ENCODE measurements at places on chromosomes 7 and 10.

GRCh38 chr7:56019501-56019900, 31.7 kb downstream of the PSPH start:
- DNase-seq, result no peak

DNA sequence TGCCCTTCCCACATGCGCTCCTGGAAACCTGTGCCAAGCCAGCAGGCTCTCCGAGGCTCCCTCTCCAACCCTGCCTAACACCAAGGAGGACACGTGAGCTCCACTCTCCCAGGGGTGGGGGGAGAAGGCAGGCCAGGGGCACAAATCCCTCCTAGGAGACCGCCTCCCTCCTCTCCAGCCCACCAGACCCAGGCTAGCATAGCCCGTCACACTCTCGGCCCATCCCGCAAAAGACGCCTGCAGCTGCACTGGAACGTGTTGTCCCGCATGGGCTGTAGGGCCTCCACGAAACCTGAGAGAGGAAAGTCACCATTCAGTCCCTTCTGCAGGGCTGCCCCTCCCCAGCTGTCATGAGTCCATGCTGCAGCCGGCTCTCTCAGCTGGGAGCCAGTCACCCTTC, 126.3 kb downstream of the MAD1L1 start:
- no peak for DNase-seq

DNA sequence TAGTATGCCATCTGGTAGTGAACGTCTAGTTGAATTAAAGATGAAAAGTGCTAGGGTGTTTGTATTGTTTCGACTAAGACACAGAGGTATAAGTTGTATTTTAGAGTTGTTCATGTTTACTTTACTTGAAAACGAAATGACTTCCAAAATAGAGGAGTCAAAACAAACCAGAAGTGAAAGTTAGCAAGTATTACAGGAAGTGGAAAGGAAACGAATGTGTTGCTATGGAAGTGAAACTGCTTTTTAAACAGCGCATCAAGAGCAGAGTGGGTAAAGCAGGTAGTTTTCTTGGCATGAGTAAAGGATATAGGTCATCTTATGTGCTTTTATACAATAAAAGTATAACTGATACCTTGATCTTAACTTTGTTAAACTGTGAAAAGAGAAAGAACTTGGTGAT, 20.0 kb upstream of the GALNTL5 start:
- DNase-seq, result no peak

DNA sequence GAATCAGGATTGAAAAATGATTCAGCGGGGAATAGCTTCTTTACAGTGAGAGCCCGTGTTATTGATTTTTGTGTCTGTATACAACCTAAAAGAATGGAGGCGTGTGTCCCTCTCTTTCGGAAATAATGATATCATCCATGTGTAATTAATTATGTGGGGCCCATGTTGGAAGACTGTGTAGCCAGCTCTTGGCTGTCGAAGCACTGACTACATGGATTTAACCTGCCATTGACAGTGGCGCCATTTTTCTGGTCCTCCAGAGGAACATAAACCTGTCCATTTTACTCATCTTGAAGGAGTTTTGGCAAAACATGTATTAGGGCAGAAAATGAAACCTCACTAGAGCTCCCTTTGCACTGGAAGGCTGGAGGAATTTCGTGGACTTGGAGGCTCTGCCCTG, 119.6 kb downstream of the ITIH5 start:
- DNase-seq, result no peak

DNA sequence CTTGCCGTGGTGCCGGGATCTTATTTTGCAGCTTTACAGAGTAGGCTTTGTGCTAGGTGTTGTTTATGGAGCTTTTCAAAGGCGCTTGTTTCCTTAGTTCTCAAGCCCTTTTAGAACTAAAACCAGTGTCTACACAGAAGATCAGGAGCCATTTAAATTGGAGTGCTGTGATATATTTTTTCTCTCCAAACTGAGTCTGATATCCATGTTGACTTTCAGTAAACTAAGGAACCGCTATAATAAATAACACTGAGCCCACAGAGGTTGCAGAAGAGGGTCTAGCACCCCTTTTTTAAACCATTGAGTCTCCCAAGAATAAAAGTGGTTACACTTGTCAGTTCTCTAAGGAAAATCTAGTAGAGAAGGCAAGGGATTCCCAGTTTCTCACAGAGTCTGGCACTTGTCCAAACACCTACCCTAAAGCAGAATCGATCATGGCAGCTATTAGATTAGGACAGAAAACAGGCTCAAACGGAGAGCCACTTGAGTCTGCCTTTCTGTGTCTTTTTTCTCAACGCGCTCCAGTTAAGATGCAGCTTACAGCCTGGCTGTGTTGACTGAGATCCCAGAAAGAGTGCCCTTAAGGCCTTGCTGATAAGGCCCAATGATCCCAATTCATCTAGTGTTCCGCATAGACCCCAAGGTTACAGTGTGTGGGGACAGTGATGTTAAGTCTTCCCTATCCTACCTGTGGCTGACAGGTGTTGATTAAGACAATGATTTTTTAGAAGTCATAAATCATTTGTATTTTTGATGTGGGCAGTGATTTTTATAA, 804 bp downstream of the TMEM106B start:
- DNase-seq, result no peak

- DNase-seq, result no peak
Measured at GRCh38 chr10:31832261-31832660, 96.4 kb downstream of the ARHGAP12 start.

- no peak for DNase-seq
Measured at GRCh38 chr7:115145512-115145911, 223.6 kb downstream of the MDFIC start.

- DNase-seq, result no peak
Measured at GRCh38 chr7:4233146-4233545, 448.9 kb upstream of the FOXK1 start.

GRCh38 chr7:65444899-65445823, 71.5 kb downstream of the ZNF92 start:
- DNase-seq, result no peak

GRCh38 chr7:116525913-116526861, 1.4 kb downstream of the CAV1 start:
- DNase-seq, result peak; percentile 87

DNA sequence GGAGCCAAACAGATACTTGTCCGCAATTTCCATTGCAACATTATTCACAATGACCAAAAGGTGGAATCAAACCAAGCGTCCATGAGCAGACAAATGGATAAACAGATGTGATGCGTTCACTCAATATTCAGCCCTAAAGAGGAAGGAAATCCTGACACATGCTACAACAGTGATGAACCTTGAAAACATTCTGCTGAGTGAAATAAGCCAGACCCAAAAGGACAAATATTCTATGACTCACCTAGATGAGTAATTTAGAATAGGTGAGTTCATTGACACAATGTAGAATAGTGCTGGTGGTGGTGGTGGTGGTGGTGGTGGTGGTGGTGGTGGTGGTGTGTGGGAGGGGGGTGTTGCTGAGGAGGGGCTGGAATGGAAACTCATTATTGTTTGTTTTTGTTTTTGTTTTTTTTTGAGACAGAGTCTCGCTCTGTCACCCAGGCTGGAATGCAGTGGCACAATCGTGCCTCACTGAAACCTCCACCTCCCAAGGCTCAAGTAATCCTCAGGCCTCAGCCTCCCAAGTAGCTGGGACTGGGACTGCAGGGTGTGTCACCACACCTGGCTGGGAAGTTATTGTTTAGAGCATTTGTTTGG, 28.6 kb downstream of the SMKR1 start:
- DNase-seq, result no peak

GRCh38 chr10:127283017-127283416, 86.6 kb upstream of the INSYN2A start:
- DNase-seq, result no peak

DNA sequence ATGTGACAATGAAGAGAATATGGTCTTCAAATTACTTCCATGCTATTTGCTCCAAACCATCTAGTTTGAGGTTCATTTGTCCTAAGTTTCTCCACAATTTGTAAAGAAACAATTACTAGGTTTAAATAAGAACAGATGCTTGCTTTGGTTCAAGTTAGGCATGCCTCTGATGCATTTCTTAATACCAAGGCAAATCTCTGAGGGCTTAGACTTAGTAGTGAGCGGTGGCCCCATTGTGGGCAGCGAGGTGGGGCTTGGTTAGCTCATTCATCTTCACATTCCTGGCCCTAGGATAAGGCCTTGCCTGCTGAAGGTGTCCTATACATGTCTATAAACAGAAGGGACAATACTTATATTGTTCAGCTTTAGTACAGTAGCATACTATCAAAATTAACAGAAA, 52.4 kb upstream of the RHEB start:
- DNase-seq, result no peak

- DNase-seq, result no peak
Measured at GRCh38 chr7:141157138-141157765, 83.4 kb downstream of the TMEM178B start.

DNA sequence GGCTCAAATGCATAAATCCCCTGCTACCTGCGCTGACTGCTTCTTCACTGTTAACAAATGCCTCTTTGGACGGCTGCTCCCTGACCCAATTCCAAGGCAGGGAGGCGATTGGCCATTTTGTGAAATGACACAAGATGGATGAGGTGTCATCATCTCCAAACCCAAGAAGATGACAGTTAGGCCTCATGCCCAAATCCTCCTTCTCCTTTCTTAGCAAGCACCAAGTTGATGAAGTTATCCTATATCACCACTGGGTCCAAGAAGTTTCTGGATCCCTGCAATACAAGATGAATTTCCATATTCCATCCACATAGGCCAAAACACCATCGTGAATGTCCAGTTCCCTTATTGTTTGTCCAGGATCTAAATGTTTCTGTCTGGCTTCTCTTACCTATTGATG, 98.5 kb upstream of the RAB11FIP2 start:
- no peak for DNase-seq

- no peak for DNase-seq
Measured at GRCh38 chr7:138979226-138979979, 1.8 kb downstream of the KIAA1549 start.

DNA sequence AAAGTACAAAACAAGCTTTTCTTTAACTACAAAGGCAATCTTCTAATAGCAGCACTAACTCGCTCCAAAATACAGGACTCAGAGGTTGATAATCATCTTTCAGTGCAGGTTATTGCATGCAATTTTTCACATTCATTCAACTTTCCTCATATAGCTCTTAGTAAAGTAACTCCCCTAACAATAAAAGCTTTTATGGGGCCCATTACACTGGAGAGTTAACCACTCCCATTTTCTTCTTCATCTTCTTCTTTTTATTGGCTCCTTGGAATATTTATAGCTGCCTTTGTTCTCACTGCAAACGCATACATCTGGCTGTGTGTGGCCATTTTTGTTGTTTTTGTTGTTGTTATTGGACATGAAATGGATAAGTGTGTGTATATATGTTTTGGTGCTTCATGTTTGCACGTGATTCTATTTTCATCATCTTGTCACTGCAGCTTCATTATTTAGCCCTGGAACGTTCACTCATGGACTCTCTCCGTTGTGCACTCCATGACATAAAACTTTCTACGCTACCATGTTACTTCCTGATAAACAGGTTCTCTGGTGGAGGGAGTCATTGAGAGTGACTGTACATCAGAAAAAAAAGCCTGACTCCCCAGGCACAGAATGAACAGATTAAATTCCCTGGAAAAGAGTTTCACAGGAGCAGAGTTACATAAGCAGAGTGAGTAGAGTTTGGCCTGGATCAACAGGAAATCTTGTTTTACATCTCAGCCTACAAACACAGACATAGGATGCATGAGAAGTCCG, 236.4 kb upstream of the SP4 start:
- no peak for DNase-seq

DNA sequence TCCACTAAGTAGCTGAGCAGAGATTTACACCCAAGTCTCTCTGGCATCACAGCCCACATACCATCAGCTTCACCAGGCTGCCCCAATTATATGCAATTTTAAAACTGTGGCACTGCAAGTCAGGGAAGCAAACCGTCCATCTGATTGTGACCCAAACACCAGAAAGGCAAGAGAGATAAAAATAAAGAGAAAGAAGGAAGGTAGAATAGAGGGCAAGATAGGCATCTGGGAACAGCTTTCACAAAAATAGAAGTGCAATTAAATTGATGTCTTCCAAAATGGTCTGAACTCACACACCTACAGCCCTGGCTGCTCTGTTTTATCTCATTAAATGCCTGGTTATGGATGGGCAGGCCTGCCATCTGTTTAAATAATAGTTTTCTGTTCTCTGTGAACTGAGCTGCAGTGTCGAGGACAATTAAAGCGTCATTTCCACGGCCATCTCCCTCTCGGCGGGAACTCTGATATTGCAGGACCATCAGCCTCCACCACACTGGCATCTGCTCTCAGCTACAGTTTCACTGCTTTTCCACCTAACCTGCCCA, 509.1 kb downstream of the INHBA start:
- DNase-seq, result no peak

DNA sequence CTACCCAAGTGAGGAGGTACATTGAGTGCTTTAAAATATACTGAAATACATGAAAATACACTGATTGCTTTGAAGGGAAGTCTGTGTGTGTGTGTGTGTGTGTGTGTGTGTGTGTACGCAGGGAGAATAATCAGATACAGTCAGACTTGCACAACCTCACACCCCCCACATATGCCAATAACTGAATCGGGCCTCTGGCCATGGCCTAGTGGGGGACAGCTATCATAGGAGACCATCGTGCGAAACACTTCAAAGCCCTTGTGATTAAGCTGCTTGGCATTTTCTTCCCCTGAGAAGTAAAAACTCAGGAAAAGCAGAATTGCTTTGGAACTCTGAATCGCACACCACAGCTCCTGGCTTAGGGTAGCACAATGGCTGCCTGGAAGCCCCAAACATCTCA, 135.1 kb downstream of the C10orf105 start:
- DNase-seq, result no peak

DNA sequence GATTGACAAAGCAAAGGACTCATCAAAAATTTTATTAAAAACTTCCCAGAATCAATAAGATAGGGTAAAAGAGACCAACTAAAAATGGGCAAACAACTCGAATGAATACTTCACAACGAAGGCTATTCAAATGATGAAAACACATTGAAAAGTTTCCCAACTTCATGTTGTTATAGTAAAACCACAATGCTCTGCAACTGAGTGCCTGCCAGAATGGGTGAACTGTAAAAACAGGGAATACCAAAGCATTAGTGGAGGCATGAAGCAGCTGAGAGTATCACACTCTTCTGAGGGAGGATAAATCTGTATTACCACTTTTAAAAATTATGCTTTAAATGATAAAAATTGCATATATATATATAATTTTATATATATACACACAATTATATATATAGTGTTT, 1214.7 kb downstream of the SORCS3 start:
- no peak for DNase-seq

DNA sequence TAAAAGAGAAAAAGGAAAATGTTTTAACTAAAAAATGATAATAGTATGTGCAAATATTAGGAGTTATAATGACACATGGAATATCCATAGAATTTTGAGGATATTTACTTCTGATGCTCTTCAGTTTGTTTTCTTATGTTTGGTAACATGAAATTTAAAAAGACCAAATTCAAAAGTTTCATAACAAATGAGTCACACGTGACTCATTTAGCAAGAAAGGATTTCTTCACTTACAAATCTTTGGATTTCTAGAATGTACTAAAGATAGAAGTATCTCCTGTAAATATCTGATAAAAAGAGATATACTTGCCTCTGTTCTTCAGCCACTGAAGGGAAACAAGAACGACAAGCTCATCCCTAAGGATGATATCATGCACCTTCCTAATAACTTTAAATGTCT, 774.5 kb upstream of the LRRTM3 start:
- no peak for DNase-seq

All from HuH-7 (cell line).